ENCODE measurements at places on chromosomes 2 and 18.

DNA sequence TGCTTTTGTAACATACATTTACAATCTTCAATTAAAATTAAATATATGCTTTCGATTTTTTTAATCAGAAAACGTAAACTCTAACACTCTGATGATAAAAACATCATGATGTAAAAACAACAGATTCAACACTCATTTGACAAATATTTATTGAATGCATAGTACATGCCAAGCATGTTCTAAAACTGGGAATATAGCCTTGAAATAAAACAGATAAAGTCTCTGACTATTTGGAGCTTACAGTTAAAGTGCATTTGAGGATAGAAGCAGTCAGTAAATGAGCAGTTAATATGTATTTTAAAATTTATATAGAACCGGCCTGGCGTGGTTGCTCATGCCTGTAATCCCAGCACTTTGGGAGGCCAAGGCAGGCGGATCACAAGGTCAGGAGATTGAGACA, 47.8 kb downstream of the TMX3 start:
- no peak for DNase-seq

- DNase-seq = no peak
Observed at GRCh38 chr2:69306822-69307578, 80.0 kb downstream of the GFPT1 start.

- DNase-seq = no peak
Observed at GRCh38 chr18:39911716-39912115, 2043.3 kb upstream of the PIK3C3 start.

GRCh38 chr2:31270822-31271231, 36.9 kb downstream of the EHD3 start:
- DNase-seq = no peak

DNA sequence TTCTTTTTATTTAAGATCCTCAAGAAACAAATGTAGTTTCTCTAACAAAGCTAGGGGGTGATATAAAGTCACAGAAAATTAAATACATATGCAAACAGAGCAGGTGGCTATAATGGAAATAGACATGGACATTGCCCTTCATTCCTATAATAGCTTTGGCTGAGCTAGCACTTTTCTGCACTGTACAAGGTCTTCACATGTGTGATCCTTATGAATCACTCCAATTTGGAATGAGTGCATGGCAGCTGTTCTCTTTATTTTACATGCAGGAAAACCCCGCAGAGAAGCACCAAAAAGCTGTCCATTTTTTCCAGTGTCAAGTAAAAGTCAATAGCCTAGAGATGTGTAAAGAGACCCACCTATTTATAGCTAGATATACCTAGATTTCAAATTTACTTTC, 747.4 kb upstream of the SLC8A1 start:
- DNase-seq = no peak

DNA sequence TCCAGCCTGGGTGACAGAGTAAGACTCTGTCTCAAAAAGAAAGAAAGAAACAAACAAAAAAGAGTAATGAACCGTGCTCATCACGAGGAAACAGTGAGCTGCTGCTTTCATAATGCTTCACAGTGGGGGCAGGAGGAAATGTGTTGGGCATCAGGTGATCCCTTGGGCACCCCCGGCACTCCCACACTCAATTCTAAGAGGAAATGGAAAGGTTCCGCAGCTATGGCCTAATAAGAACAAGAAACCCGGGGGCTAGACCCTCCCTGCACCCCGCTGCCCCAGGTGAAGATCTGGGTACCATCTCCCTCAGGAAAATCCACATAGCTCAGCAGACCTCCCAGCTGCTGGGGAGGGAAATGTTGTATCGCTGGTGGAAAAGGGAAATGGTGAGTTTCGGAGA, 118.9 kb downstream of the LPIN1 start:
- DNase-seq = no peak

DNA sequence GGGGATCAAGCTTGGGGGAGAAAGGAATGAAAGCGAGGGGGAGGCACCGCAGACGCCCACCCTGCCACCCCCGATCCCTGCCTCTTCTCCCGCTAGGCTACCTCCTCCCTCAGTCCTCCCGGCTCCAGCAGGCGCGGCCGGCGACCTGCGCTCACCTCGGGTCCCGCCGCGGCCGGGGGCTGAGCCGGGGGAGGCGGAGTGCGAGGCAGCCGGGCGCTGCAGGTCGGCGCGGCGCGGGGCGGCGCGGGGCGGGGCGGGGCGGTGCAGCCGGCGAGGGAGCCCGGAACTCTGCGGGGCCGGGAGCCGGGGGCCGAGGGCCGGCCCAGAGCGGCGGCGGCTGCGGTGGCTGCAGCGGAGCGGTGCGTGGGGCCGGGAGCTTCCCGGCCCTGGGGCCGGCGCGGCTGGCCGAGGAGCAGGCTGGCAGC, 477 bp downstream of the ACVR1 start:
- no peak for DNase-seq

- no peak for DNase-seq
Observed at GRCh38 chr2:3279236-3279960, 98.2 kb downstream of the EIPR1 start.

- no peak for DNase-seq
Observed at GRCh38 chr18:49166327-49166726, 215.6 kb upstream of the SMAD7 start.

- DNase-seq = no peak
Observed at GRCh38 chr2:98508709-98509066, 64.0 kb downstream of the INPP4A start.

GRCh38 chr2:184793176-184793575, 194.8 kb downstream of the ZNF804A start:
- no peak for DNase-seq

- no peak for DNase-seq
Observed at GRCh38 chr18:31162825-31163435, at the start of gene DSC1. Gene DSC1, minus strand, starts transcription at chr18:31162856. Its CDS starts 262 bp downstream, at chr18:31162594.

GRCh38 chr2:7146151-7146550, 228.9 kb downstream of the RNF144A start:
- no peak for DNase-seq

DNA sequence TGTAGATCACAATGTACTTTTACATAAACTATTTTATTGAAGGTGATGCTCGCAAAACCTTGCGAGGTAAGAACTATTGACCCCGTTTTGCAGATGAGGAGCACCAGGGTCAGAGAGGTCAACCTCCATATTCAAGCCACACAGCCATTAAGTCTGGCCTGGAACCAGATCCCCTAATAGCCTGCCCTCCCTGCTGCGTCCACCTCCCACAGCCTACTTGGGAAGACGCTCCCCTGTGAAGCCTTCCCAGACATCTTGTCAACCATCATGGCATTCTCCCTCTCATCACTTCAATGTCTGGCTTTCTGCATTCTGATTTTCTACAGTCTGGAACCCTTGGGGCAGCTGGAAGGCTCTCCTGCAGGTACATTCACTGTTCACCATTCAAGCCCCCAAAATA, 101.0 kb downstream of the TTC32 start:
- DNase-seq = no peak

DNA sequence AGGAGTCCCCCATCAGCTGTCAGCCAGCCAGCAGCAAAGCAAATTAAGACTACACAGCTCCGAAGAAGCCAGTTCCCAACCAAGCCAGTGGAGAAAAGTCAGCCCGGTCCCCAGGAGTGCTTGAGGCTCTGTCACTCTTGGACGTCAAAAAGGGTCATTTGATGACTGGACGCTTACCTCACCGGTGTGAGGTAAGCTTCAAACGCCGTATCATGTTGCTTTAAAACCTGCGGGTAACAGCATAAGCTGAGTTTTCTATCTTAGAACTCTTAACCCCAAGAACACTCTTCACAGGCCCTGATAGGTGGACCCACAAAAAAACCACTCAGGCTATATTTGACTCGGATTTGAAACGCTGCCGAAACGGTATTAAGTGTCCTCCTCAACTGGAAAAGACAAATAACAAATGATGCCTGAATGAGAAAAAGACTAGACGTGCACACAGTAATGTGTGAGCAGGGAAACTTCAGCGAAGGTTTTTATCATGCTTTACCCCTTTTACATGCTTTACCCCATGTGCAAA, 682 bp upstream of the LNPK start:
- DNase-seq = no peak

GRCh38 chr18:6256521-6256920, 158.2 kb downstream of the L3MBTL4 start:
- DNase-seq = no peak

- no peak for DNase-seq
Observed at GRCh38 chr18:32881009-32881408, 108.2 kb upstream of the KLHL14 start.

DNA sequence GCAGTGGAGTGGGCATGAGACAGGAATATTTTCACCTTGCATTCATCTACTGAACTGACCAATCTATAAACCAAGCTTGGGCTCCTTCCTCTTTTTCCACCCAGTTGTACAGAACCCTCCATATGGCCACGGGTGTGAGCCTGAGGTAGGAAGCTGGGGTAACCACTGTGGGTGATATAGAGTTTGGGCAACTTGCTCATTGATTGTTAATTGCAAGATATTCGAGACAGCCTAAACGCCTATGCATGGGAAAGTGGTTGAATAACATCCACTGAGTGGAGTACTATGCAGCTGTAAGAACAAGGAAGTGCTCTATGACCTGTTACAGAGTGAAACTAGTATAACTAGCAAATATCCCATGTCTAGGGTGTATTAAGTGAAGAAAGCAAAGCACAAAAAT, 7.3 kb upstream of the VAPA start:
- DNase-seq = no peak

DNA sequence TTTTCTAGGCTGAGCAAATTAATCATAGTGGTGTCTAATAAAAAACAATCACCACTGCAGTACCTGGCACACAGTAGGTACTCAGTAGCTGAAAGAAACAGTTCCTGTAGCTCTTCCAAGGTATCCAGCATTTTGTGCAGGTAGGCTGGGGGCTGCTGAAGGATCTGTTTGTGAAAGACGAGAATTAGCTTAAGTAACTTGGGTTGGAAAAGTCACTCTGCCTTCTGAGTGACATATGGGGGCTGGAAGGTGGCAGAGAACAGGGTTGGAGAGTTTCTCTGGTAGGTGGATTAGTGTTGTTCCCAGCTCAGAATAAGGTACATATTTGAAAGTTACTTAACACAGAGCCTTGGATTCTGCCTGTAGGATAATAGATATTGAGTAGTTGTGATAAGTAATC, 72.8 kb downstream of the FMNL2 start:
- no peak for DNase-seq

DNA sequence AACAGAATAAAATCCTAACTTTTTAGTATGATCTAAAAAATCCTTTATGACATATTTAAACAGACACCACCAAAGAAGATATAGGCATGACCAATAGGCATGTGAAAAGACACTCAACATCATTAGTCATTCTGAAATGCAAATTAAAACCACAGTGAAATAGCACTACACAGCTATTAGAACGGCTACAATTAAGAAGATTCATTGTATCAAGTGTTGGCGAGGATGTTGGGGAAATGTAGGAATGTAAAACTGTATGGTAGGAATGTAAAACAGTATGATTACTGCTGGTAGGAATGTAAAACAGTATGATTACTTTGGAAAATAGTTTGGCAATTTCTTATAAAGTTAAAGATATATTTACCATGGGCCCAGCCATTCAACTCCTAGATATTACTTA, 253.3 kb upstream of the TCF4 start:
- DNase-seq = no peak

DNA sequence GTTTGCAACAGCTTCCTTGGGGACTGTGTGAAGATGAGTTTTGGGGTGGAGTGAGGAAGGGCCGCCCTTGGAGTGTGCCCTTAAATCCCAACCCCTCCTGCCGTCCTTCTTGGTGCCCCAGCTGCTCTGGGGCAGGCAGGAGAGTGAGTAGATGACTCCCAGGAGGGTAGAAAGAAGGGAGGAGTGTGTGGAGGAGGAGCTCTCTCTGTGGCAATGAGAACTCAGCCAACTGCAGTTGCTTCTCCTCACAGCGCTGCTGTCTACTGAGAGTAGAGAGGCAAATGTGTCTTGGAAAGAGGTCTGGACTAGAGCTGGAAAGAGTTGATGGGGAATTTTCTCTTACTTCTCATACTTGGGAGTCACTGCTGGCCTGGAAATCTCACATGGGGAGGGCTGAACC, 21.8 kb upstream of the SIX2 start:
- no peak for DNase-seq

- DNase-seq = no peak
Observed at GRCh38 chr2:135974036-135974435, 11.4 kb downstream of the DARS1 start.

- no peak for DNase-seq
Observed at GRCh38 chr2:120396013-120396860, 50.3 kb downstream of the INHBB start.

DNA sequence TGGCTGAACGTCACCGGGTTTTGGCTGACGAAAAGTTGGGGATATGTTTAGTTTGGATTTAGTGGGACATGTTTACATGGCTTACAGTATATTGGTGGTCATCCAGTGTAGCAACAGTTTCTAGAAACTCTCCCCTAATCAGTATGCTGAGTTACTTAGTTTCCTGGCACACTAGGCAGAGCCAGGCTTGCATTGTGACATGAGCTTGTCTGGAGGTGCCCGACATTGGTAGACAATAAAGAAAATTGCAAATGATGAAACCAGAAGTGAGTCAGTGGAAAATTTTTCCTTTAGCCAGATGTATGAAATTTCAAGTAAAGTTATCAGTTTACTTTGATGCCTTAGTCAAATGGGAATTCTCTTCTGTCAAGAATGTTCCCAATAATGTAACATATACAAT, 276.1 kb downstream of the RDH14 start:
- no peak for DNase-seq

DNA sequence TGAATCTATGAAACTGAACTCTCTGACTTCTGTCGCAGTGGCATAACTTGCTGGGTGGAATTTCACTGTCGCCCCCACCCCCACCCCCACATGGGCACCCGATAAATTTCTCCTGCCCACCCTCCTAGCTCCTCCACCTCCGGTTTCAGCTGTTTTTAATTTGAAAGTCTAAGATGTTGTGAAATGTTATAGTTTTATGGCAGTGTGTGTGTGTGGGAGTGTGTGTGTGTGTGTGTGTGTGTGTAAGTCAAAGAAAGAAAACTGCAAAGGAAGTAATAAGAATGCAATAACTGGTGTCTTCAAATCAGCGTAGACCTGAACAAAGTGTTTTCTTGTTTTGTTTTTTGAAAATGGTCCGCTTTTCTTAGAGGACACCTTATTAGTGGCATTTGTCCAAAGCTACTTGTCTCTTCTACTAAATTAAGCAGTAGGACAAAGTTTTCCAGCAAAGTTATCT, 388 bp downstream of the DTNA start:
- no peak for DNase-seq

DNA sequence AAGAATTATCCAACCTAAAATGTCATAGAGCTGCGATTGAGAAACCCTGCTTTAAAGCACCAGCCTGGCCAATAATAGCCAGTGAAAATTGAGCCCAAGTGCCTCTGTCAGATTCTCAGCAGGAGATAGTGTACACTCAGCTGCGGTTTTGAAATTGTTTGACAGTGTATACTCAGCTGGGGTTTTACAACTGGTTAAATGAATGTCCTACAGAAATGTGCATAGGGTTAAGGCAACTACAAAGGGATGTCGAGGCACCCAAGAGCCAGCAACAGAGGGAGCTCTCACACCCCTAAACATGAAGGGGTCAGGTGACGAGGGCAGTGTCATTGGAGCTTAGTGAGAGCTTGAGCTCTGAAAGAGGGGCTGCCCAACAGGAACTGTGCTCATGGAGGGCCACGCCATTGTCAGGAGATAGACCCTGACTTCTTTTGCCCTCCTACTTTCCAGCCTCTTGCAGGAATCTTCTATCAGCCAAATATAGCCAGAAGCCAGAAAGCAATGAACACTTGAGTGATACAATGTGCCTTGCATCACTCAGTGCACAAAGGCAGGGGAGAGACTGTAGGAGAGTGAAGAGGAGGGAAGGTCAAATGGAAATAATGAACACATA, 15.1 kb downstream of the ACTG2 start:
- DNase-seq = no peak
